ENCODE measurements at places on chromosomes 6 and 20.

GRCh38 chr6:36701401-36701991 lies 3.9 kb downstream of the RAB44 start:
- DNase-seq, result no peak

DNA sequence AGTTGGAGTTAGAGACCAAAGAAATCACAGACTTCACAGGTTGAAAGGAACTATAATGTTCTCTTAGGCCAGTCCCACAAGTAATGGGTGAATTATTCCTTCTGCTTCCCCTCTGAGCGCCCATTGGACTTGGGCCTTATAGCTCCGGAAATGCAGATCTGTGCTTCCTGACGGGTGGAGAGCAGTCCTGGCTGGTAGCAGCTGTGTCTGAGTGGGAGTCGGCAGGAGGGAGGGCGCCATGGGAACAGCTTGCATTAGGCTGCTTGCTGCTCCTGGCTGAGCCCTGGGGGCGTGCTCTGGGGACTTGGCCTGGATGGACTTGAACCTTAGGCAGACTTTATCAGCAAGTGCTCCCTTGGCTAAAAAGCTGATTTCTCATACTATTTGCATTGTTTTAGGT lies 18.4 kb upstream of the NUP153 start:
- DNase-seq, result no peak

- no peak for DNase-seq
These were observed 71.4 kb downstream of the AKAP7 start for GRCh38 chr6:131206463-131207251.

GRCh38 chr6:11922901-11923300 lies 89.2 kb upstream of the HIVEP1 start:
- DNase-seq, result no peak

DNA sequence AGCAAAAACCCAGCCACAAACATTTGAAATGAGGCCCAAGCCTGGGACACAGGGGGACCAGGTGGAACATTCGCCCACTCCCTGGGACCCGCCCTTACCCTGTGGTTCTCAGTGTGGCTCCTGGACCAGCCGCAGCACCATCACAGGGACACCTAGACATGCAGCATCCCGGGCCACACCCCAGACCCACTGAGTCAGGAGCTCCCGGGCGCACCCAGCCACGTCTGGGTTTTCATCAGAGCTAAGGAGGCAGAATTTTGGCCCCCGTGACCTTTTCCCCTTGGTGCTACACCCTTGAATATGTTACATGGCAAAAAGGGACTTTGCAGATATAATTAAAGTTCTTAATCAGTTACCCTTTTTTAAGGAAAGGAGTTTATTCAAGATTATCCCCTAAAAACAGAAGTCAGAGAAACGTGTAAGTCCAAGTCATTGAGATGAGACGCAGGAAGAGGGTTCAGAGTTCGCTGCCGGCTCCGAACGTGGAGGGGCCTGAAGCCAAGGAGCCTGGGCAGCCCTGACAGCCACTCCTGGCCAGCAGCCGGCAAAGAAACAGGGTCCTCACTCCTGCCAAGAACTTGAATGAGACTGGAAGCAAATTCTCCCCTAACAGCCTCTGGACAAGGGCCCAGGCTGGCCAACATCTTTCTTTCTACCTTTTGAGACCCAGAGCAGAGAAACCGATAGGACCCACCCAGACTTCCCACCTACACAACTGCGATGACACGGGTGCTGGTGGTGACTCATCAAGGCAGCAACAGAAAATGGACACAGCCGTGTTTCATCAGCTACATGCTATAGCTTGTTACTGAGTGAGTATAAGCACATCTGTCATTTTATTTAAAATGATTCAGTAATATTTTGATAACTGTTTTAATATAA lies 25.3 kb downstream of the BFSP1 start:
- DNase-seq, result no peak

GRCh38 chr6:1596088-1596852 lies 13.4 kb upstream of the FOXC1 start:
- peak; percentile 67 for DNase-seq

GRCh38 chr6:45371924-45372573 lies 5.7 kb downstream of the SUPT3H start:
- no peak for DNase-seq

GRCh38 chr6:19876672-19877071 lies 39.5 kb downstream of the ID4 start:
- no peak for DNase-seq

DNA sequence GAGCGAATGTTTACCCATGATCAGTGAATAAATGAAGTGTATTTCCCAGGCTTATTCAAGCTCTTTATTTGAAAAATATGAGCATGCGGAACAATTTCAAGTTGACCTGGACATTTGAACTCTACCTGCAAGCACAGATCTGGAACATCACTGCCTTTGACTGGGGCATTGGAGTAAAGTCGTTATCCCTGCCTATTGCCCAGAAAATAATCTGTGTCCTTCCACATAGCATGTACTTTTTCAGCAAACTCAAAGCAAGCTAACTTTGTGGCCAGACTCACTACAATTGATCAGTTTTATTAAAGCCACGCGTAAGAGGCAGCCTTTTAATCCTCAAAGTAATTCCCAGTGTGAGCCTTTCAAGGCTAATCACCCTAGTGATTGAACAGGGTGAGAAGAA lies 73.4 kb upstream of the PAK5 start:
- DNase-seq, result no peak

DNA sequence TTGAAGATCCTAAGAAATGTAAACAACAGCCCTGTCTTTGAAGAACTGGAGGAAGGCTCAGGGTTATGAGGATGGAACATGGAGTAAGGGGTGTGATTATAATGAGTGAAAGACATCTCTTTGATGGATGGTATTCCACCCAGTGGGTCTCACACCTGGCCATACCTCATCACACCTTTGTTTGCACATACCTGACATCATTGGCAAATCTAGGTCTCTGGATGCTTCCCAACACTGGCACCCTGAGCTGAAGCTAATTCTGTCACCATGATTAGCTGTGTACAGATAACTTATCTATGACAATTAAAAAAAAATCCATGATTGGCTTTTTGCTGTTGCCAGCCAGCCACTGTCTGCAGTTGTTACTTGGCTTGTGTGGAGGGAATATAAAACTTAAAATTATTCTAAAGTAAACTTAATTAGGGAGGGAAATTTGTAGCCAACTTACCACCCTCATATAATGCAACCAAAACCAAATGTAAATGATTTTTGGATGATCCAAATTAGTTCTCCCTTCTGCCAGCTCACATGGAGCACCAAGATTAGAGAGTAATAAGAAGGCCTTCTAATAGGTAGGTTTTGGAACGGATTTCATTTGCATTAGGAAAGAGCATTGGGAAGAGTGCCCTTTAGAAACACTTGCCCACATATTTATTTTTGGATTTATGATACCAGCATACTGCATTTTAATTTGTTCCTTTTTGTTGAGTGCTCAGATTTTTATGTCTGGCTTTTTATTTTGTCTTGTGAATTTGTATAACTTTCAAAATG lies 249.5 kb downstream of the SOX4 start:
- no peak for DNase-seq

GRCh38 chr20:6636209-6637159 lies 131.0 kb upstream of the BMP2 start:
- no peak for DNase-seq

DNA sequence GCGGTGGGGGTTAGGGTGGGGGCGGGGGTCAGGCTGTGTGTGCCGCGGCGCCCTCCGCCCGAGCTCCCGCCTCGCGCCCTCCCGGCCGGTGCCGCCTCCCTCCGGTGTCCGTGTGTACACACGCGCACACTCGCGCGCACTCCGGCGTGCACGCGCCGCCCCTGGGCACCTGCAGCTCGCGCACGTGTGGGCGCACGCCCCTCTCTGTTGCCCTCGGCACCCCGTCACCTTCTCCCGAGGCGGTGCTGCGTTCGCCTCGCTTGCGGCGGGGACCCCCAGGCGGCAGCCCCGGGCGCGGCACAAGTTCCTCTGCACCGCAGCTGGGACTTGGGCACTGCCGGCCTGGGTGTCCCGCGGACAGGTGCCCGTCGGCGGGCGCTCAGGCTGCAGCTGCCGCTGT lies 525 bp downstream of the MACROD2 start:
- peak; percentile 38 for DNase-seq
